HEK293T (cell line): ENCODE measurements at places on chromosomes 3 and 15.

DNA sequence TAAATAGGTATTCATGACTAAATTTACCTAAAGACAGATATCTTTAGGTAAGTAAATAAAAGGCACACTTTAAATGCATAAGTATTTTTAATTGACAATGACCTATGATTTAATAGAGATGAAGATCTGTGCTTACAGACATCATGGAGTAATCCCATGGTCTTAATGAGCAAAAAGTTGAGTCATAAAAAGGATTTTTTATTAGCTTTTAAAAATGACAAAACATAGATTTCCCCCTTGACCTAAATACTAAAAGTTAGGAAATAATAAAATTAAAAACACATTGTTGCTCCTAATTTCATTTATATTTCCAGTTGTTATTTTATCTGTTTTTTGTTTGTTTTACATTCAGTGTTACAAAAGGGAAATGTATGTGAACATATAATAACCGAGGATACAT, 1005.7 kb downstream of the ROBO1 start:
- no peak for DNase-seq

DNA sequence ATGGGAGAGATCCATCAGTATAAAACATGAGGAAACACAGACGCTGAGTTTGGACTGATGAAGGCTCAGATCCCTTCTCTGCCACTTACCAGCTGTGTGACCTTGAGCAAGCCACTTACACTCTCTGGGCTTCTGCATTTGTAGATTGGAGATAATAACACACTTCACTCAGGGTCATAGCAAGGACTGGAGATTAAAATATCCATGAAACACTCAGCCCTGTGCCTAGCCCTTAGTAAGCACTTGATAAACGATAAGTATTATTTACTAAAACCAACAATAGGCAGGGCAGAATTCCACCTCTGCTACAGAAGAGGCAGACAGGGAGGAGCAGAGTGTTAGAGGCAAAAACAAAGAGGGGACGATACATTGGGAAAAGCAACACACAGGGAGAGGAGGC, 420.5 kb upstream of the WNT5A start:
- DNase-seq = no peak

DNA sequence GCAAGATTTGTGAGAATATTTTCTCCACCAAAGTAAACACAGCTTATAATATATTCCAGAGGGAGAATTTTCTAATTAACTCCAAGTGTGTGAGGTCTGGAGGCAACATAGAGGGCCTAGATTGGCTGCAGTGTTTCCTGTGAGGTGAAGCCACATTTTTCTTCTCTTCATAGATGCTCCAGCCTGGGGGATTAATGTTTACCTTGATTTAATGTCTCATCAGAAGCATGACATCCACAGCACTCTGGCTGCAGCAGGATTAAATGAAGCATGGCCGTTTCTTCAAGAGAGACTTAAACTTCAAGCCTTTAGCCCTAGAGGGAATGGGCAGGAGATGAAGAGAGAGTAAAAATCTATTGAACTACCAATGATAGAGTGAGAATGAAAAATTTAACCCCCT, 137.9 kb upstream of the ZBTB20 start:
- no peak for DNase-seq

- DNase-seq = no peak
These were observed 464 bp downstream of the GABRG3 start for GRCh38 chr15:26971271-26972018.

- DNase-seq = no peak
These were observed 540.6 kb downstream of the NLGN1 start for GRCh38 chr3:173938159-173938558.

DNA sequence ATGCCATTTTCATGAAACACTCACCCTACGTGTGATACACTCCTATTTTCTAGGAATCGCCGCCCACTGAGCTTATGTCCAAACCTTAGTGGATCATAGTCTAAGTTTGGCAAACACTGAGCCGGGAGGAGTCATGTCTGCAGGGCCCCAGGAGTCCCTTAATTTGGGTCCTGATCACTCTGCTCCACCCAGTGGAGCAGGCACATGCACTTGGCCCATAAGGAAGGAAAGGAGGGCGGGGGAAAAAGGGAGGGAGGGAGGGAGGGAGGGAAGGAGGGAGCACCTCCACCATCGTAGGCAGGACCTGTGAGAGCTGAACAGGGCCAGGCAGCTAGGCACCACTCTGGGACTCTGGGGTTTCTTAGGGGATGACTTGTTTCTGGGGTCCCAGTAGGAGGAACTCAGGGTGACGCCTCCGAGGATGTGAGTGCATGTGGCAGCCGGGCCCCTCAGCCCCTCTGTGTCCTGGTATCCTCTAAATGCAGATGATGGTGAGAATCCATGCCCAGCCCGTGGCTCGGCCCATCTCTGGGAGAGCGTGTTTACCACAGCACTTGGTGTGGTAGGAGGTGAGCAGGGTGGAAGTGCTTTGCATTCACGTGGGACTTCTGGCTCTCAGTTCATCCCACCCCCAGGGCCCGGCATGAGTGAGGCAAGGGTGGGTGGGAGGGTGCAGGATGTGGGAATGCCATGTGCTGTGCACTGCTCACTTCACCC, 109.4 kb downstream of the KLF13 start:
- DNase-seq = no peak

DNA sequence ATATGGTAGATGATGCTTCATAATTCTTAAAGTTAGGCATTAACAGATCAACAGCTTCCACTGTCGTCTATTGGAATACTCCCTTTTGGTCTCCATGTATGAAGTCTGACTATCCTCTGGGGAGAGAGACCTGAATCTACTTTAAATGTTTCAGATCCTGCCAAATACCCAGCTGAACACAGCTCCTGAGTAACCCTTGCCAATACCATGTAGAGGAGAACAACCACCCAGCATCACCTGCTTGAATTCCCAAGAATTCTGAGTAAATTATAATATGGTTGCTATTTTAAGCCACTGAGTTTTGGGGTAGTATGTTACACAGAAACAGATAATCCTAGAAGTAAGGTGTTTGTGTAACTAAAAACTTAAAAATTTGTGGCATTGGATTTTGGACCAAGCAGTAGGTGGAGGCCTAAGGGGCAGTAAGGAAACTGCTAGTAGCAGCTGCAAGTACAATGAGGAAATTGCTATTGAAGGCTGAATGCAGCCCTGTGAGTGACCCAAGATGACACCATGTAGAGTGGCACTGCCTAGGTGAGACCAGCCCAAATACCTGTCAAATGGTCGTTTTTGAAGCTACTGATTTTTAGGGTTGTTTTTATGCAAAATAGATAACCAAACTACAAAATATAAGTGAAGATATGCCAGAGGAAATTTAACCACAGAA, 30.9 kb downstream of the NRG4 start:
- no peak for DNase-seq

GRCh38 chr3:124636101-124636862, 94.0 kb upstream of the UMPS start:
- DNase-seq = no peak

DNA sequence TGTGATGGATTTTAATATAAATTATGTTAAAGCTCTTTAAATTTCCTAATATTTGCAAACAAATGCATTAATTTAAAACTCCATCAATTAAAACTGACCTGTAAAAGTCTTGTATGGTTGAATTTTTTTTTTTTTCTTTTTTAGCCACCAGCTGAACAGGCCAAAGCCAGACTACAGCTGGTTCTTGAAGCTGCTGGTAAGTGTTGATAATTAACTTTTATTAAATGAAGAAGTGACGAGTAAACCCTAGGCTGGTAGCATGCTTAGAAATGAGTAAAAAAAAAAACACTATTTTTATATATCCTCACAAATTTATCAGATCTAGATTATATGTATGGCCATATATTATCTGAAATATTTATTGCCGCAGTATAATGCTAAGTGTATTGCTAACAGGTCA, 216.3 kb upstream of the MLF1 start:
- DNase-seq = no peak

- DNase-seq = no peak
These were observed 79.9 kb upstream of the ONECUT1 start for GRCh38 chr15:52870015-52870414.

DNA sequence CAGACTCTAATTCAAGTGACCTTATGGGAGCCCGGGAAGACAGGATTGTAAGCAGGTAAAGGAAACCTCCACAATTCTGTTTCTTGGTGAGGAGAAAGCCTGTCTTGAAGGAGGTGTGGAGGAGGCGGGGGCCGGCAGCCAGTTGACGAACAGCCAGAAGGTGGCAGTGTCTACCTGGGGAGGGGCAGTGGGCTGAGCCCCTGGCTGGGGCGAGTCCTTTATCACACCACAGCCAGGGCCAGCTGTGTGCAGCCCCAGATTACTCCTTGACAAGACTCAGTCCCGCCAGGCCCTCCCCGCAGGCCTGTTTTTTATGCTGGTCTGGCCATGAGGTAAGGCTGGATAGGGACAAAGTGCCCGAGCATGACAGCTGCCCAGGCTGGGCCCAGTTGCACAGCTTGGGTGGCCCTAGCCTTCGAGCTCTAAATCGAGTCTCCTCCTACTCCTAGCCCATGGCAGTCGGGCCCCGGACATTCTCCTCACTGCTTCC, 40.9 kb upstream of the IDH2 start:
- peak; percentile 91 for DNase-seq

GRCh38 chr15:70812827-70813364, 41.1 kb downstream of the LARP6 start:
- DNase-seq = no peak

DNA sequence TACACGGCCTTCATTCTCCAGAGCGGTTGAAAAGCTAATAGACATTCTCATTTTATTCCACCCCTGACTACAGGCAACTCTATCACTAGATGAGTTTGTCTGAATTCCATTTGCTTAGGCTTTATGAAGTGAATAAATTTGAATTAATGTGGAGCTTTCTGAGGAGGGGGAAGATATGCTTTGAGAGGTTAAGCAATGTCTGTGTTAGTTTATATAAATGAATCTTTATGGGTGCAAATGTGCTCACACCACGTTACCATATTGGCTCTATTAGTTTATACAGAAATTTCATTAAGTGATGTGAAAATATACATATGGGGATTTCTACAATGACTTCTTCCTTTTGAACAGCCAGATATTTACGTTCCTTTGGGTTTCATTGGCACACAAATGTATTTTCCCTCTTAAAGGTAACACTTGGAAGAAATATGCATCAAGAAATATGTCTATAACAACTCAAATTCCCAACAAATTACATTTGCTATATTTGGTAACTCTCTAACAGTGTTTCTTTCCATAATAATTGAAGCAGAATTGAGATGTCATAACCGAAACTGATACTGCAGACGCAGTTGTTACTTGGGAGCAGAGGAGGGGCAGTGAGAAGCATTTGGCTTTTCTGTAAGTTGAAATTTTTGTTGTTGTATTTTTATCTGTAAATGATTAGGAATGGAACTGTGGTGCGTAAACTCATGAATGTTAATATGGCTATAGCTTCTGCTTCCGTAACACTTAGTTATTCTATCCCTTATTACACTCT, 359.4 kb downstream of the CACNA2D3 start:
- no peak for DNase-seq

DNA sequence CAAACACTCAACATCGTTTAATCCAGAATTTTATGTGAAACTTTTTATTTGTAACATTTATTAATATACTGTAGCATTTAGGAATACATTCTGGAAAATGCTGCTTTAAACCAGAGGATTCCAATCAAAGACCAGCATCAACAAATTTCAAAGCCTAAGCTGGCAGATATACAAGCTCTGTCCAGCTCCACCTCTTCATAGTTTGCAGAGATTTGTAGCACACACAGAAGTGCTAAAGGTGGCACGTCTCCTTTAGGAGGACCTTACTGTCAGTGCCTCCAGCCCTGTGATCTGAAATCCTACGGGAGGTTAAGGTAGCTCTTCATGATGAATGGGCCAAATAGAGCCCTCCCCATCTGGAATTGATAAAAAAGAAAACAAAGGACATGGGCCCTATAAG, 329.7 kb upstream of the NECTIN3 start:
- no peak for DNase-seq

DNA sequence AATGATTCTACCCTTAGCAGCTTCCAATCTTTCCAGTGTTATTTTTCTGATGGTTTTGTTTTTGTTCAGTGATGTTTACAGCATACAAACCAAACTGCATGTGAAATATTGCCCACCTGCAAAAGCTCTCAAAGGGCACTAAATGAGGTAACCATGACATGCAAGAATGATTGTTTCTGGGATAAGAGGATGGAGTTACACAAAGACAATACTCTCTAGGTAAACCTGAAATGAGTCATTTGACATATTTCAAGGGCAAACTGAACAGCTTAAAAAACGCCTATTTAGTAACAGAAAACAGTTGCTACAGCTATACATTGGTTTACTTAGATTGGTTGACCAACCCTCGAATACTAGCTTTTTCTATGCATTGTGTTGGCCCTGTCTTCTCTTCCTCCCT, 481.7 kb downstream of the ZPLD1 start:
- no peak for DNase-seq

DNA sequence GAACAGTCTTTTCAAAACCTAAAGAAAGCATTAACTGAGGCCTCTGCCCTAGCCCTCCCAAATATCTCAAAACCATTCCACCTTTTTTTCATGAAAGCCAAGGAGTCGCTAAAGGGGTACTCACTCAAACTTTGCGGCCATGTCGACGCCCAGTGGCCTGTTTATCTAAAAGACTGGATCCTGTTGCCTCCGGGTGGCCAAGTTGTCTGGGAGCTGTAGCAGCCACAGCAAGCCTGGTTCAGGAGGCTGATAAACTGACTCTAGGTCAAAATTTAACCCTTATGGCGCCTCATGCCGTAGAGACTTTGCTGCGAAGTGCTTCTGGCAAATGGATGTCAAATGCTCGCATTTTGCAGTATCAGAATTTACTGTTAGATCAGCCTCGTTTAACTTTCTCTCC, 39.5 kb downstream of the ZBTB11 start:
- no peak for DNase-seq

GRCh38 chr15:57283774-57284503, 92.4 kb upstream of the CGNL1 start:
- DNase-seq = no peak

- peak; percentile 81 for DNase-seq
These were observed at the start of gene FGF12 for GRCh38 chr3:192727032-192727847. Gene FGF12 (minus strand): TSS chr3:192727541.

DNA sequence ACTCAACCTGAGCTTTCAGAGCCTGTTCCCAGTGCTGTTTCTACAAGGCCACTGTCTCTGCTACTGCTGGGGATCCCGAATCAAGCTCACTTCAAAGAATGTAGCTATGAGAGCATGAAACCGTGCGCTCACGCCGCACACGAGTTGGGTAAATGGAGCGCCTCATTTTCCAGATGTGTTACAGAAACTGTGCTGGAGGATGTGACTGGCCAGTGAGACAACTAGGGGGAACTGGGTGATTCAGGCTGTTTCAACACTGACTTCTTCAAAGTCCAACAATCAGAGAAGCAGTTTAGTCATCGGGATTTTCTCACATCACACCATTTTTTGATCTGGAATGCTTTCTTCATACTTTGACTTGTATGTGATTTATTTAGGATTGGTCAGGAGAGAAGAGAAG, 3.5 kb downstream of the ZNF710 start:
- DNase-seq = no peak

- DNase-seq = no peak
These were observed 3.7 kb downstream of the MRAS start for GRCh38 chr3:138351916-138352550.
